ENCODE measurements at places on chromosomes 16 and 17.

DNA sequence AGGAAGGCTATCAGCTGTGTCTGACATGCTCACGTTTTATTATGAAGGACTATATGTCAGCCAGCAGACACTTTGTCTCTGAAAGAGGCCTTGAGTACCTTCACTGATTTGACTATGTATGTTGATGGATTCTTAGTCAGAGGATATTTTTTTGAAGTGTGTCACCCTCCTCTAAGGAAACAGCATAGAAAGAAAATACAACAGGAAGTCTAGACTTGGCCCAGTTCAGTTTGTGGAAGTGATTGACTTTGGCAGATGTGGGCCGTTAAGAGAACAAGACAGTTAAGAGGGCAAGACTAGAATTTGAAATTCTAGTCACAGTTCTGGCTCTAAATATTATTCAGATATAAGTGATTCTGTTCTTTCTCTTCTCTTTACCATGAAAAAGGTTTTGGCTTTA is 471.5 kb downstream of the CDH8 start:
- DNase-seq, result no peak

DNA sequence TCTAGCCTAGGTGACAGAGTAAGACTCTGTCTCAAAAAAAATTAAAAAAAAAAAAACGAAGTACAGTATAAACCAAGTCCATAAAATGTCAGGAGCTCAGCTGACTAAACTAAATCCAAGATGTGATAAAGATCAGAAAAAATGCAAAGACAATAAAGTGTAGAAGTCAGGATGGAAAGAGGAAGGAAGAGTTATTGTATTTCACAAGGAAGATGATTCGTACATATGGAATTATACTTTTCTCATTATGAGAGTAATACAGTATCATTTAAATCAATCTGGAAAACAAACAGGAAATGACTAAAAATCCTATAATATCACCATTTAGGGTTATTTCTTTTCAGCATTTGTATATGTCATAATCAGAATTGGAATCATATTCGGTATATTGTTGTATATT is 11.4 kb upstream of the APOH start:
- DNase-seq, result no peak

DNA sequence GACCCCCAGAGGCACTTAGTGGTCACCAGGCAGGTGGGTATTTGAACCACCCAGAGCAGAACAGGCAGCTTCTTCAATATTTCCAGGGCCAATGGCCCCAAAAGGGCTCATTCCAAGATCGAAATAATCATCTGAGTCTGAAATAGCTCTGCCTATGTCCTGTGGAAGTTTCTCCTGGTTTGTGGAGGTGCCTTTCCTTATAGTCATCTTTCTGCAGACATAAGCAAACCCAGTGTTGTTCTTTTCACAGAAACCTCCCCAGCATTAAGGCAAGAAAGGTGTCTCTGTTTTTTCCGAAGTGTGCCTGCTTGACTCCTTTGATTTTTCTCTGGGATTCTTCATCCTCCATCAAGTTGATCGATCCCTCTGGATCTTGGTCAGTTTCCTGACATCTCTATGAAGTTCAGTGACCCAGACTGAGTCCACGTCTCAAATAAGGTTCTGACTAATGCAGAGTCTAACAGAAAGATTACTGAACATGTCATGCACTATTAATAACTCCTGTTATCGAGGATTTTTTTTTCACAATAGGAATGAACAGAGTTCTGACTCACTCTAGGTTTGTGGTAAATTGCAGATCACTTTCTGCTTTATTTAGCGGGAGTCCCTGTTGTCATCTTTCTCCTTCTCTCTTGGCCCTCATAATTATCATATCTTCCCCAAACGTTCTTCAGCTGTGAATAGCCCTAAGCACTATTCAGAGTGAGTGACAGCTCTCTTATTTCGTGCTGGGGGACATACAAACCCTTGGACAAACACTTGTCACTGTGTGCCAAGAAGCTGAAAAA is 1.5 kb downstream of the LRRC3C start:
- DNase-seq, result no peak

DNA sequence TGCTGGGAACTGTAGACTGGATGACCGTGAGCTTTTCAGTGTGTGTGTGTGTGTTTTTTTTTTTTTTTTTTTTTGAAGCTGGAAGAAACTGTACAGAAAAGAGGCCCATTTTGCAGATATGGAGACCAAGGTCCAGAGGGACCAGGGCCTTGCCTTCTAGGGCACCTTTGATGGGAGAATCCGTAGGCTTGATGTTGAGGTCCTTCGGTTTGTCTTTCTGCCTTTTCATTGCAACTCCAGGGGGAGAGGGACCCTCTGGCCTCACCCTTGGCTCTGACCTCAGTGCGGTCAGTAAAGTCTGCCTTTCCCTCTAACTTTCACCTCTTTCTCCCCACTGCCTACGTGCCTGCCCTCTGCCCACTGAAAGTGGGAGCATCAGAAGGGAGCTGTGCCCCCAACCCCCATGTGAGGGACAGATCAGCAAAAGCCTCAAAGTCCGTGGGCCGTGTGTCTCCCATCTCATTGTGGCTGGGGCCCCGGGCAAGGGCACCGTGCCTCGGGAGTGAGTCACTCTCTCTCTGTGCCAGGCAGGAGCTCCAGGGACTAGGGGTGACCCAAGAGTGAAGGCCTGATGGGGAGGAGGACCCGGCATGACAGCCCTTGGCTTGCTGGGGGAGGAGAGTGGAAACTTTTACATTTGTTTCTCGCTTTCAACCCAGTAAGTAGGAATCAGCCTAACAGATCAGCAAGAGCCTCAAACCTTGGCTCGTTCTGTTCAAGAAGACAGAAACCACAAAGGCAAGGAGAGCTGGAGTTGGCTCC is 123.6 kb downstream of the CMIP start:
- DNase-seq, result no peak

DNA sequence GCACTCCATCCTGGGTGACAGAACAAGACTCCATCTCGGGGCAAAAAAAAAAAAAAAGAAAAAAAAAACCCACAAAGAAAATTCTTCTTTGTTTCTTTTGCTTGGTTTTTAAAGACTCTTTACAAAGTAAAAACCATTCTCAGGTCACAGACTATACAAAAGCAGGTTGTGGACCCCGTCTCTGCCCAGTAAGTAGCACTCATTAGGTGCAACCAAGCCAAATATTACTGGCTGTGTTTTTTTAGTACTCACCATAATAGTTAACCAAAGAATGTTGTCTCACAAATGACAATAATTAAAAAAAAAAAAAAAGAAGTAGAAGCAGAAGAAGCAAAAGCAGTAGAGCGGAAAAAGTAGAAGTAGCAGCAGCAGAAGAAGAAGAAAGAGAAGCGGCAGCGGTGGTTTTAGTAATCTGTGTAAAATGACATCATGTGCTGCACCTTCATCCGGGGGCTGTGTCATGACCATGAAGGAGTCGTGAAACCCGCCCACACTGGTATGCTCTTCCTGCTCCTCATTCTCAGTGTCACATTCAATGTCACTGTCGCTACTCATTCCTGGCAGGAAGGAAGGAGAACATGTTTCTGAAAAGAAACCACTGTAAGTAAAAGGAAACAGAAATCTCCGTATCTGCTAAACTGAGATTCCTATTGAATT is 105.4 kb downstream of the TRIM37 start:
- DNase-seq, result peak; percentile 19

- DNase-seq, result no peak
These were observed 28.5 kb downstream of the FTO start for GRCh38 chr16:53732296-53732929.

DNA sequence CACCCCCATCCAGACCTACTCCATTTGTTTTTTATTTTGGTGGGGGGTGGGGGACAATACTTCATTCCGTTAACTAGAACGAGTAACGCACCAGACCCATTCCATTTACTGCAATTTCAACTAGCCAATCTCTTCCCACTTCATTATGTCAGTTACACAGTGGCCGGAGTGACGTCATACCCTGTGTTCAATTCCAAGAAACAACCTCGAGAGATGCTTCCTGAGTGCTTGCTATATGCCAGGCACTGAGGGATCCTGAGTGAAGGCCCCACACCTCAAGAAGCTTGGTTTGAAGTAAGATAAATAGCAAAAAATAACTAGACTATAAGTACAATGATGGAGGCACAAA is 9.1 kb upstream of the SIAH1 start:
- DNase-seq, result no peak

GRCh38 chr17:78896091-78896833 is 6.7 kb downstream of the CEP295NL start:
- DNase-seq, result peak; percentile 86

- DNase-seq, result peak; percentile 96
These were observed at the start of gene FASN for GRCh38 chr17:82098169-82098938. Gene FASN, minus strand, starts transcription at chr17:82098236. Its CDS starts 1,791 bp downstream, at chr17:82096445.

DNA sequence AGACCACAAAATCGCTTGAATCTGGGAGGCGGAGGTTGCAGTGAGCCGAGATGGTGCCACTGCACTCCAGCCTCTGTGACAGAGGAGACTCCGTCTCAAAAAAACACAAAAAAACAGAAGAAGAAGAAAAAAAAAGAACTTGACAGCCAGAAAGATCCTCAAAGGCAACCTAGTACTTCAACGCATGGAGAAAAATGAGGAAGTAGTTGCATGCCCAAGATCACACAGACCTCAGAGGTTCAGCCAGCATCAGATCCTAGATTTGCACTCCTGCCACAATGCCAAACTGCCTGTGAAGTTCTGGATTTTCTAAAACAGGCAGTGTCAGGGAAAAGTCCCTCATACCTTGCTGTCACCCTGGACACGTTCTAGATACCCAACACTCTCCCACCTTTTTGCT is 1.5 kb downstream of the ATPAF2 start:
- no peak for DNase-seq

DNA sequence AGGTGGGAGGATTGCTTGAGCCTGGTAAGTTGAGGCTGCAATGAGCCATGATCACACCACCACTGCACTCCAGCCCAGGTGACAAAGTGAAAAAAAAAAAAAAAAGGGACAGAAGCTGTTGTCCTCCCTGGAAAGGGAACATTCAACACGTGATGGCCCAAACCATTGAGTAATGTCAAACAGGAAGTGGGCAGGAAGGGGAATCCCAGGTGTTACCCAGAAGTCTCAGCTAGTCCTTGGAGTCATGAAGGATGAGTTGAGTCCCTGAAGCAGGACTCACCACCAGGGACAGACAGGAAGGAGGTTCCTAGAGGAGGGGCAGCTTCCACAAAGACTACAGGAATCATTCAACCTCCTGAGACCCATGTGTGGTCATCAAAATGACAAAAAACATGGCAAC is 19.8 kb upstream of the CMIP start:
- no peak for DNase-seq

DNA sequence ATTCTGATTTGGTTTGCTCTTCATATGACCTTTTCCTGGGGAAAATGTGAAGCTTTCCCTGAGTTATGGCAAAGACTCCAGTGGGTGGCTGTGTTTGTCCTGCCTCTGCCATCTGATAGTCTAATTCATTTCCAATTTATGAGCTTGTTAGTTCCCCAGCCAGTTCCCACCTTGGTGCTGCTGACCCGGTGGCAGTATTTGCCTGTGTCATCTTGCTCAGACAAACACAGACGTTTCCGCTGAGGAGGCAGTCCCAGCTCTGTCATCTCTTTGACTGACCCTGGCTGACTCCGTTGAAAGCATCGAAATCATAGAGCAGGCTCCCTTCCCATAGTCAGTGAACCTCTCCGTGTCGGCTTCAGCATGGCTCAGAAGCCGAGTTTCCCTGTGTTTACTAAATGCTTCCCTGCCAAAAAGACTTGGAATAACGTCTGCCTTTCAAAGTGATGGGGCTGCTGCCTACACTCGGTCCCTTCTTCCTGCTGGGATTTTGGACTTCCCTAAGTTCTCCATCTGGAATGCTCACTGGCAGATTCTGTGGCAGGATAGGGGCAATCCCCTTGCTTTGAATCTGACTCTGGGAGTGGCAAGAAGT is 538.3 kb downstream of the NPIPA7 start:
- DNase-seq, result no peak

DNA sequence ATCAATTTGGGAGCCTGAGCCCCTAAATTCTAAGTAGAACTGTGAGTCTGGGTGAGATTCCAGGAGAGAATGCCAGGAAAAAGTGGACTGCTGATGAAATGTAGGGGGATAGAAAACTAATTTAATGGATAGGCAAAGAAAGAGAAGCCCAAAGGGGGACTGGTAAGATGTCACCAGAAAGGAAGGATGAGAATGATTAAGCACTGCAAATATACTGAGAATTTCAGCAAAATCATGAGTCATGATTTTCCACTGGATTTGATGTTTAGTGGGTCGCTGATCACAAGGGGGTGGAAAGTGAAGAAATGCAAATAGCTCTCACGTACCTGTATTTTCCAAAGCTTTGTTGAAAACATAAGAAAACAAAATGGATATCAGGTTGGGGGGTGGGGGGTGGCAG is 201.8 kb downstream of the SLC39A11 start:
- no peak for DNase-seq

GRCh38 chr16:51392521-51393187 is 241.6 kb upstream of the SALL1 start:
- peak; percentile 32 for DNase-seq

DNA sequence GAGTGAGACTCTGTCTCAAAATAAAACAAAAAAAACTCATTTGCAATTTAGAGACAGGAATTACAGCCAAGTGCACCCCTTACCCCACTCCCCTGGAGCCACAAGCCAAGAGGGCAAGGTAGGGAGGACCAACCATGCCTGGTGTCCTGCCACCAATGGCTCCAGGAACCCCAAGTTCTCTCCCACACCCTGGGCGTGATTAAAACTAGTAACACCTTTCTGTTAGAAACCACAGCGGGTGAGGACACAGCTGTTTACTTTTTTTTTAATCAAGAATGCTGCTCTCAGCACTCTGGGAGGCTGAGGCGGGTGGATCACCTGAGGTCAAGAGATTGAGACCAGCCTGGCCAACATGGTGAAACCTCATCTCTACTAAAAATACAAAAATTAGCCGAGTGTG is 38.1 kb downstream of the ANKRD11 start:
- DNase-seq, result no peak

- DNase-seq, result no peak
These were observed 257 bp downstream of the SNAI3 start for GRCh38 chr16:88686062-88686438.

- DNase-seq, result no peak
These were observed 40.4 kb downstream of the CNGB1 start for GRCh38 chr16:57930533-57930932.

- DNase-seq, result no peak
These were observed 115.2 kb downstream of the RBFOX3 start for GRCh38 chr17:79495665-79496064.

DNA sequence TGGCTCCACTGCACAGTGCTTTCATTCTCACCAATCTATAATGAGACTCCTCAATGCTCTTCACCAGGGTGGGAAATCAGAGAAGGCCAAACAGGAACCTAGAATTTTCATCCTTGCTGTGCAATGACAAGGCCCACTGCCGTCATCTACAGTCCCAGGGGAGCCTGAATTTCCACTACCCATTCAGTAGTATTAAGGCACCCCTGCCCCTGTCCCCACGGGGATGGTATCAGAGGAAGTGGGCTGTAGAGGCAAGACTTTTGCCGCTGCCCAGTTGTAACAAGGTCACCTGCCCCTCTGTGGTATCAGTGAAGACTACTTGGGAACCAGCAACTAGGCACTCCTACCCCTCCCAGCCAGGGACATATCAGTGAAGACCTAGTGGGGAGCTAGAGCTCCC is 104.5 kb downstream of the C16orf78 start:
- DNase-seq, result no peak

- no peak for DNase-seq
These were observed 5.3 kb upstream of the CCL1 start for GRCh38 chr17:34368196-34368945.

GRCh38 chr17:63369233-63369632 is 76.9 kb downstream of the CYB561 start:
- no peak for DNase-seq

Measured in head of caudate nucleus (tissue), 42 donors.